GM12864 (cell line): ENCODE measurements at places on chromosomes 3 and 15.
A peak's percentile ranks its signal among the peaks of the same experiment; 100 is the strongest.

DNA sequence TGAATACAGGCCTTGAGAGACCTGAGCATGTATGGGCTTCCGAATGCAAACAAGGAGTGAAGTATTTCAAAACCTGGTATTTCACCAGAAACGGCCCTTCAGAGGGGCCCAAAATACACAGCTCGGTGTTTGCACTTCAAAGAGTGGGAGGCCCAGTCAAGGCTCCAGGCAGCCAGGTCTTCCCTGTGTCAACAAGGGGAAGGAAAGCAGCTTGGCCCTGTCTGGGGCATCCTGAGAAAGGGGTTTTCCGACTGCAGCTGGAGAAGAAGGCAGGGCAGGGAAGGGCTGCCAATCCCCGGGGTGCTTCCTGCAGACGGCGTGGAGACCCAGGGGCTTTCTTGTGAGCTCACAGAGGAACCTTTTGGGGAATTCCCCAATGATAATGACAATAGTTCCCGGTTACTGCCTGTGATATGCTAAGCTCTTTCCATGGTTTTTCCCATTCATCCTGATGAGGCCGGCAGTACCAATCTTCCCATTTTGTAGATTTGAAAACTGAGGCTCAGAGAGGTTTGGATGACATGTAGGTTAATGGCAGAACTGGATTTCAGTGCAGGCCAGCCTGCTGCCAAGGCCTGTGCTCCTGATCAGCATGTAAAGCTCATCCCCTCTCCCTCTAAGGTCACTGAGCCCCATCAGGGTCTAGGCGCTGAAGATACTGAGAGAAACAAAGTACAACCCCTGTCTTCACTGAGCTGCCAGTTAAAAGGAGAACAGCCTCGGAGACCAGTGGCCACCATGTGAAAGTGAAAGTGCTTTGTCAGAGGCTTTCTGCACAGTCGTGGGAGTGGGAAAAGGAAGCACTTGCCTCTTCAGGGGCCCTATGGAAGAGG, 43.0 kb upstream of the TLE3 start:
- peak; percentile 31 for DNase-seq

GRCh38 chr15:76964157-76964556, 30.8 kb upstream of the PSTPIP1 start:
- DNase-seq: no peak

GRCh38 chr3:63364910-63365309, 86.8 kb downstream of the SYNPR start:
- no peak for DNase-seq

DNA sequence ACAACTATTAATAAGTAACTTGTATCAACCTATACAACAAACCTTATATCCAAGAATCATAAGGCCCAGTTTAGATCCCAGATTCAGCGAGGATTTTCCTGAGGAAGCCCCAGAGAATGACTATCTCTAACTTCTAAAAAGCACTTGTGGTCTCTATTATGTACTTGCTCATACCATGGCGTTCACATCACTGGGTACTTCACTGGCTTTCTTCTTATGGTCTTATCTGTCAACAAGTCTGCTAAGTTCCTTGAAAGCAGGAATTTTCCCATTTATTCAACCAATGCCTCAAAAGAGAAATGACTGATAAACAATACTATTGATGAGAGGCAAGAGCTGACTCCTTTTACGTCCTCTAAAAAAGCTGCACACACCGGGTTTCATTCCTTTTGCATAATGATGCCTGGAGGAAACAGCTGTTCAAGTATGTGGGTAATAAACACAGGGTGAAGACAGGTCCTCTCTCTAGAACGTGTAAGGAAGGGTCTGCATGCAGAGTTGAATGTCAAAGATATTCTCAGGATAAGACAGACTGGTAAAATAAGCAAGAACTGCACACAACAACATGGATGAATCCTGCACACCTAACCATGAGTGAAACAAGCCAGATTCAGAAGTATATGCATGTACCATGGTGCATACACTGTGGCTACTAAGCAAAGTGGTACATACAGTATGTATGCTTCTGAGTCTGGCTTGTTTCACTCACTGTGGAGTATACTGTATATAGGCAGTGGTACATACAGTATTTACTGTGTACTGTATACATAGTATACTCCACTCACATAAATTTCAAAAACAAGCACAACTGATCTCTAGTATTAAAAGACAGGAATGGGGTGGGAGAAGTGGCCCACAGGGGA, 408.7 kb downstream of the SHQ1 start:
- no peak for DNase-seq

DNA sequence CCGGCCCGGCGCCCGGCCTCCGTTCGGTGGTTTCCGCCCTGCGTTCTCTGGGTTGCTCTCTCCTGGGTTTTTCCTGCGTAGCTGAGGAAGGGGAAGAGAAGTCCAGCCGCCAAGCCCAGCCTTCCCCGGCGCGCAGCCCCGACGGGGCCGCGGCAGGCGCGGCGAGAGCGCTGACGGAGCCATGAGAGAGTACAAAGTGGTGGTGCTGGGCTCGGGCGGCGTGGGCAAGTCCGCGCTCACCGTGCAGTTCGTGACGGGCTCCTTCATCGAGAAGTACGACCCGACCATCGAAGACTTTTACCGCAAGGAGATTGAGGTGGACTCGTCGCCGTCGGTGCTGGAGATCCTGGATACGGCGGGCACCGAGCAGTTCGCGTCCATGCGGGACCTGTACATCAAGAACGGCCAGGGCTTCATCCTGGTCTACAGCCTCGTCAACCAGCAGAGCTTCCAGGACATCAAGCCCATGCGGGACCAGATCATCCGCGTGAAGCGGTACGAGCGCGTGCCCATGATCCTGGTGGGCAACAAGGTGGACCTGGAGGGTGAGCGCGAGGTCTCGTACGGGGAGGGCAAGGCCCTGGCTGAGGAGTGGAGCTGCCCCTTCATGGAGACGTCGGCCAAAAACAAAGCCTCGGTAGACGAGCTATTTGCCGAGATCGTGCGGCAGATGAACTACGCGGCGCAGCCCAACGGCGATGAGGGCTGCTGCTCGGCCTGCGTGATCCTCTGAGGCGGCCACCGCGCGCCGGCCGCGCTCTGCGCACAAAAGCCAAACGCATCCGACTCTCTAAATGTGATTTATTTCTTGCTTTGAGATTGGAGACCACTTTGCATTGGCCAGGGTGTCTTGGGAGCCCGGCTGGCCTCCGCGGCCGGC, 727 bp downstream of the RAP2B start:
- DNase-seq: no peak

DNA sequence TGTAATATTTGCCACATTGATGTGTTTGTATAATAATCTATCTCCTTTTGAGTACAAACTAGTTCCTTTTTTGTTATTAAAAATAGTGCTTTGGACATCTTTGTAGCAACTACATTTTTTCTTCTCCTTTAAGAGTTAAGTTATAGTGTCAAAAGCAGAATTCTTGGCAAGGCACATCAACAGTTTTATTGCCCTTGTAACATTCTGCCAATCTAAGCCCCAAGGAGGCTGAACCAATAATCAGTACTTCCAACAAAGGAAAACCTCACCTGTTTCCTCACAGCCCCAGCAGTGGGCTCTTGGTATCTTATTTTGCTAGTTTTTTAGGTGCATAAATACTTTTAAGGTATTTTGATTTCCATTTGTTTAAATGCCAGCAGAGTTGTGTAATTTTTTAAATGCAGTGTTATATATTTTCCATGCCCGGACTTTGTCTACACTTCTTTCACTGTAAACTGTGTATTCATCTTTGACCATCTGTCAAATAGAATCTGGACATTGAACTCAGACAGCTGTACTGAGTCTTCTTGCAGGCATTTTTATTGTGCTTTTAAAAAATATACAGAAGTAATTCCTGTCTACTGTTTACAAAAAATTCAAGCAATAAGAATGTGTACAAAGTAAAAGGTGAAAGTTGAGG, 101.0 kb downstream of the MYLK start:
- no peak for DNase-seq

GRCh38 chr15:99172989-99173388, 68.1 kb downstream of the SYNM start:
- no peak for DNase-seq

DNA sequence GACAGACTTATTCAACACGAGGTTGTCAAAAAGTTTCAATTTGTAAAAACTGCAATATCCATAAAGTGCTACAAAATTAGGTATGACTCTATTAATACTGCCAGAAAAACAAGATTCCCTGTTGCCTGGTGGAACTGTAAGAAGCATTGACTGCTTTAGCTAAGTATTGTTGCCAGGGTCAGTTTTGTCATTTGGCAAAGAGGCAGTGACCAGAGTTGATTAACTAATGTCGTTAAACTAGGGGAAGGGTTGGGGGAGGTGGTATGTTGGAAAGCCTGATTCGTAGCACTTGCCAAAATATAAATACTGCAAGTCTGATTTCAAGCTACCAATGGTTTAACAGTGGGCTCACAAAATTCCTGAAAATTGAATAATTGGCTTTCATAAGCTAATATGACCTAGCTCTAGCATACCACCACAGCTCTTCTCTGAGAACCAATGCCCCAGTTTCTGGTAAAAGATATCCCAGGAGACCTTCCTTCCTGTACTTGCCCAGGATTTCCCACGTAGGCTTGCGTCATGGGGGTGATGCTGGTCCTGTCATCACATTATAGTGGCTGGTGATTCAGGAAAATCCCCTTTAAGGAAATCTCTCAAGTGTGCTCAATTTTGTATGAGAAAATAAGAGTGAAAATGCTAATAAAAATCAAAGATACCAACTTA, 266.4 kb upstream of the TBC1D5 start:
- DNase-seq: no peak
